Activated CD8-positive, alpha-beta memory T cell treated with anti-CD3 and anti-CD28 coated beads for 1 hour (primary cell): ENCODE measurements at places on chromosomes 7 and 10.

- no peak for DNase-seq
Observed at GRCh38 chr10:48658243-48658974, 26.3 kb upstream of the WDFY4 start.

GRCh38 chr10:28800144-28800543, 122.8 kb downstream of the BAMBI start:
- DNase-seq, result no peak

- DNase-seq, result no peak
Observed at GRCh38 chr7:137880432-137880831, 33.7 kb upstream of the DGKI start.

- no peak for DNase-seq
Observed at GRCh38 chr10:88069338-88069737, 205.9 kb downstream of the PTEN start.

DNA sequence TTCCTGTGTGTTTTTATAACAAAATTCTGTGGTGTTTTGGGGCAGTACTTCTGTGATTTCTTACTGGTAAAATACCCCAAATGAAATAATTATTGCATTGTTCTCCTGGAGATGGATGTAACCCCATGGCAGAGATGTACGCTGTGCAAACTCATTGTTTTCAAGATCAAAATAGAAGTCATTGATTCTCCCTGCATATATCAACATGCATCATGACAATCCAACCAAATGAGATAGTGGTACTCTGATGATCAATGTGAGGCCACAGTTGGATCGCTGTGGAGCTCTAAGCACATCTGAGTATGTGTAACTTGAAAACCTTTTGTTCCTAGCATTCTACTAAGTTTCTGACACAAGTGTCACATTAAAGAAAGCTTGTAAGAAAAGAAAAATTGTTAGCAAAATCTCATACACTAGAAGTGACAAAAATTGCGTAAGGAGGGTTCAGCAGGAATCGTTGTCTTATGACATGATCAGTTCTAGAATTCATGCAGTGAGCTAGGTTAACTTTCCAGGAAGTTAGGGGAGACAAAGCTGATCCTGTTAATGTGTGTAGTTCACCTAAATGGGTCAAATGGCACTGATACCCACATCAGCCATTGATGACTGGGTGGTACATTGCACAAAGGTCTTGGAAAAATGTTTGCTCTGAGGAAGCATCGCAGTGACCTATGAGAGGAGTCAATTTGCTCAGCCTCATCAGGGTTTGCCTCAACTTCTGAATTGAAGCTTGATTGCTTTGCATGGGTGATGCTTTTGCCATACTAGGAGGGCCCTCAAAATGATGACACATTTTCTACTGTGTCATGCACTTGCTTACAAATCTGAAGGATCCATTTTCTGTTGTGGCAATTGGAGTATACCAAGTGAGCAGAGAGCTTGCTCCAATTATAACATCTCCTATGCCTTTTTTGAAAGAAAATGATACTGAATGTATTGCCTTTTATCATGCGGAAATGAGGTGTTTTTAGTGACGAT, 145.1 kb downstream of the PLXDC2 start:
- DNase-seq, result no peak

DNA sequence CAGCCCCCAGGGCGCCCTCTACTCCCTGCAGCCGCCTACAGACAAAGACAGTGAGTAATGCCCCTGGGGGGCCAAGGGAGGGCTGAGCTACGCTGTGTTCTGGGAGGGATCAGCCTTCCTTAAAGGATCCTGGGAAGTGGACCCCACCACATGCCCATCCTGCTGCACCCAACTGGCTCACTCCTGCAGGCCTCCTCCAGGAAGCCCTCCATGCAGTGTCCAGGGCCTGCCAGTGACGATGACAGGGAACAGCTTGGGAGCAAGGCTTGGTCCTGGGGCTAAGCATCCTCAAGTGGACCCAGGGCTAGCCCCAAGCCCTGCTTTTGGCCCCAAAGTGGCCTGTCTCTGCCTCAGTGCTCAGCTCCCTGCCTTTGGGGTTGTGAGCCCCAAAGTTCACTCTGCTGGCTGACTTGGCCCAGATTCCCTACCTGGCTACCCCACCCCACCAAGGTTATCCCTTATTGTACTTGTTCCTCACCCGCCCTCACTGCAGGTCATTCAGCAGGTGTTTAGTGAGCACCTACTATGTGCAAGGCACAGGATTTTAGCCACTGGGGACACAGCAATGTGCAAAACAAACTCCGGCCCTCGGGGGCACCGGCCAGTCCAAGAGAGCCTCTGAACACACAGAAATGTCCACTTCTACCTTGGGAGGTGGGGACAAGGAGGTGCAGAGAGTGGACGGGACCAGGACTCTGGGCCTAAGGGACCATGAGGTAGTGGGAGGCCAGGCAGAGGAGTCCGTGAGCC, 83.5 kb downstream of the MYL10 start:
- no peak for DNase-seq

- DNase-seq, result no peak
Observed at GRCh38 chr10:91901784-91902677, 7.3 kb downstream of the FGFBP3 start.

GRCh38 chr7:112172870-112173567, 33.2 kb downstream of the DOCK4 start:
- no peak for DNase-seq

DNA sequence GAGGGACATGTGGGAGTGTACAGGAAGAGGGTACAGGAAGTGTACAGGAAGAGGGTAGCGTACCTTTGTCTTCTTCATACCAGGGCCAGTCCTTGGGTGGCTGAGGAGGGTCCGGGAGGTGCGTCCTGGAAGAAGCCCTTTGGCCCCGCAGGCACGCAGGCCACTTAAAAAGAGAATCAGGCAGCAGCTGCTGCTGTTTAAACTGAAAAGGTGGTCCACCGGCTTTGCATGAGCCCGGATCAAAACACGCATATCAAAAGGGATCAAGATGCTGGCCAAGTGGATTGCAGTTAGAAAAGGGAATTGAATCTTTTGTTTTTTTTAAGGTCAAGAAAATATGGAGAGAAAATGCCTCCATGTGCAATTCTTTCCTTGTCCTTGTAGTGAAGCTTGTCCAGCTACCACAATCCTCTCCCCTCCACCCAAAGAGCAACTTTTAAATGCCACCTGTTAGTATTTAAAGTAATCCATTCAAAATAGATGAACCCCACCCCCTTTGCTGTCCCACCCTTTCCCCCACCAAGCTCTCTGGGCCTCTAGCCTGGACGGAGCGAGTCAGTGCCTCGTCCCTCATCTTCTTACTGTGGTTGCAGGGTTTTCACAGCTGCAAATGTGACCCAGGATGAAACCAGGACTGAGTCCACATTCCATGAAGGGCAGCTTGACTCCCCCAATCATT, 142.8 kb downstream of the GLCCI1 start:
- no peak for DNase-seq

GRCh38 chr7:29619848-29620555, 56.4 kb downstream of the PRR15 start:
- no peak for DNase-seq

DNA sequence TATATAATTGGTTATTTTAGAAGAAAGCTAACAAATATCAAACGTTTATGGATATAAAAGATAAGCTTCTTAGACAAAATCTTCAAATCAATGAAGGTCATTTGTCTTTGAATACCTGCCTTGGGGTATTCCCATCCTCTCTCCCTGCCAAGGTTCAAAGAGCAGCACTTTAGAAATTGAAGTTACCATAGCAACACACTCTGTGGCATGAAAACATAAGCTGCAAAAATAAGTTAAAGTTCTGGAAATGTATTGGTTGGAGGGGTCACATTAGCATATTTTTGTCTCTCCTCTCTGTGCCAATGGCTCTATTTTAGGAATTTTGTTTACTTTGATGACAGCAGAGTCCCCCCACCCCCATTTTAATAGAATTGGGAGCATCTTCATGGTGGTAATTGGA, 12.0 kb downstream of the ECHDC3 start:
- DNase-seq, result no peak

- no peak for DNase-seq
Observed at GRCh38 chr10:46523962-46524471, 32.4 kb downstream of the GPRIN2 start.

DNA sequence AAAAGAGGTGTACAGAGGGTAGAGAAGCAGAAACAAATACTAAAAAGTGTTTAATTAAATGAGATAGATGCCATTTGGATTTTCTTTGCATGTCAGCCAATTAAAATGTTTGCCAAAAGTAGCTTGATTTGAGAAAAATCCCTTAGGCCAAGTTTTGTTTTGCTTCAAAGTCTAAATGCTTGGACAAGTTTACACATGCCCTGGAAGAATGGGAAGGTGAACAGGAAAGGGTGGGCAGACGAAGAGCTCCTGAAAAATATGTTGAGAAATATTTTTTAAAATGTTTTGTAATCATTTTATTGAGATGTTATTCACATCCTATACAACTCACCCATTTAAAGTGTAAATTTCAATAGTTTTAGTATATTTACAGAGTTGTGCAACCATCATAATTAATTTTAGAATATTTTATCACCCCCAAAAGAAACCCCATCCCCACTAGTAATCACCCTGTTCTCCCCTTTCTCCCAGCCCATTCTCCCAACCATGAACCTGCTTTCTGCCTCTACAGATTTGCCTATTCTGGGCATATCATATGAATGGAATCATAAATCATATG, 98.5 kb upstream of the ANK3 start:
- DNase-seq, result no peak

- no peak for DNase-seq
Observed at GRCh38 chr10:7538970-7539654, 127.7 kb downstream of the ITIH5 start.

DNA sequence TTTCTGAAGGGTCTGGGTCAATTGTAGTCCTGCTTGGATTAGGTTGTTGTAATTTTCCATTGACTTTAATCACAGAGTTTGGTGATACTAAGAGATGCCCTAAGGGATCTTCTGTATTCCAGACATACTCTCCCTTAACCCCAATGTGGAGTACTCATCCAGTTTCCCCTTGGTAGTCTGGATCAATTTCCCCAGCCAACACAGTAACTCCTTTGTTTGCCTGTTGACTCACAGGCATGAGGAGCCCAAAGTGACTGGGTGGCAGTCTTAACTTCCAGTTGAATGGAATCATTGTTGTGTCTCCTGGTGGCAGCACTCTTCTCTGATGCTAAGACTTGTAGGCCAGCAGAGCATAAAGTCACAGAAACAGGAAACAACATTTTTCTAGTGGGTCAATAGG, 41.5 kb upstream of the PIK3CG start:
- DNase-seq, result no peak

DNA sequence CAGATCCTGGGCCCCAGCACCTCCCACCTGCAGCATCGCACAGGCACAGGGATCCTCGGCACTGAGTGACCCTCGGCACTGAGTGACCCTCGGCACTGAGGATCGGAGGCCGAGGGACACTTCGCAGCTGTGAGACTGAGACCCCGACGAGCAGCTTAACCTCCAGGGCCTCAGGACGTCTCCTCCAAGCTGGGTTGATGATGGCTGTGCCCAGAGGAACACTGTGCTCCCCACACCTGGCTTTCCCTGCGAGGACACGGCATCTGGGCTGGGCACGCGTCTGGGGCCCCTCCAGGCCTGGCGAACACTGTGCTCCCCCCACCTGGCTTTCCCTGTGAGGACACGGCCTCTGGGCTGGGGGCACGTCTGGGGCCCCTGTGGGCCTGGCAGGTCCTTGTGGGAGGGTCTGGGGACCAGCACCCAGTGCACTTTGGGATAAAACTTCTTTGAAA, 158.3 kb upstream of the PPP2R2D start:
- DNase-seq, result no peak

- no peak for DNase-seq
Observed at GRCh38 chr10:77034795-77035194, 602.8 kb downstream of the KCNMA1 start.

DNA sequence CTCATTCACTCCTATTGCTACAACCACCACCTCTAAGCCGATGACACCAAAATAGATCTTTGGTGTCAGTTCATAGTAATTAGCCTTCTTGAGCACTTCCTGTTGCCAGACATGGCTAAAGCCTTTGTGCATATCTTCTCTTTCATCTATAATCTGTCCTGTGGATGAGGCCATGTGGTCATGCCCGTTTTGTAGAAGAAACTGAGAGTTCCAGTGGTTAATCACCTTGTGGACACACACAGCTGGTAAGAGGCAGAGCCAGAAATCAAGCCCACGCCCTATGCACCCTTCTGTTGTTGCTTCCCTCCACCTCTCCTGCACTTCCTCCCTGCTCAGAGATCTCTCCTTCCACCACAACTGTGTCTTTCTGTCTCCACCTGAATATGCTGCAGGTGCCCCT, 285.1 kb upstream of the PFKP start:
- DNase-seq, result no peak

- no peak for DNase-seq
Observed at GRCh38 chr7:30752979-30753378, 1.0 kb downstream of the INMT start.

DNA sequence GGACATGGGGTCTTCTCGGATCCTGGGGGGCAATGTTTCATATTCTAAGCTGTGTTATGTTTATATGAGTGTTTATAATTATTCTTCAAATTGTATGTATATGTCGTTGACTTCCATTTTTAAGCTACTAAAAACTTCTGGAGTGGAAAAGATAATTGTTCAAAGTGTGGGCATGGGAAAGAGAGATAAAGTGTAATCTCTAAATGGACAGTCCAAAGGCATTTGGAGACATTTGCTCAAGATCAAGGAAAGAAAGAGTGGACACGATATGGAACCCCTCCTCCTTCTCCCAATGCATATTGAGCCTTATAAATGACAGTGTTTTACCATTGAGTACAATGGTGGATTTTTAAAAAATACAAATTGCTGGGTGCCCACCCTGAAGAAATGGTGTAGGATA, 81.1 kb downstream of the SDHAF3 start:
- DNase-seq, result no peak

- DNase-seq, result no peak
Observed at GRCh38 chr7:54932818-54933543, 85.8 kb upstream of the EGFR start.

GRCh38 chr10:95229724-95230627, 35.9 kb downstream of the ACSM6 start:
- no peak for DNase-seq

GRCh38 chr10:111085690-111086353, 9.0 kb downstream of the ADRA2A start:
- DNase-seq, result no peak

- DNase-seq, result no peak
Observed at GRCh38 chr10:65891073-65891981, 1034.5 kb upstream of the LRRTM3 start.

GRCh38 chr10:47300429-47300931, 483 bp downstream of the GDF10 start:
- no peak for DNase-seq

DNA sequence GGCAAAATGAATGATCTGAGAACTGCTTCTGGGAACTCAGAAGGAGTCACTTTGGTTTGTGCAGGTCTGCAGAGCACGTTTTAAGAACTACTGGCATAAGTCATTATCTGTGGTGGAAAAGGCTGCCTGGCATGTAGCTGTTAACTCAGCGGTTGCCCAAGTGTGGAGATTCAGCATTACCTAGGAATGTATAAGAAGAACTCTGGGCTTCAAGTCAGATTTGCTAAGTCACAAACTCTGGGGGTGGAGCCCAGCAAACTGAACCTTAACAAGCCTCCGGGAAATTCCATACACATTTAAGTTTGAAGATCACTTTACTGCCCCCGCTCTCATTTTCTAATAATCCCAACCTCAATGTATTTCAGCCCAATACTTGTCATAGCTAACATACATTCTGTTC, 31.1 kb downstream of the PLXDC2 start:
- no peak for DNase-seq

GRCh38 chr7:100351657-100352058, 6.3 kb upstream of the PILRB start:
- no peak for DNase-seq

GRCh38 chr7:86814661-86815379, 171.1 kb downstream of the GRM3 start:
- DNase-seq, result no peak

- no peak for DNase-seq
Observed at GRCh38 chr10:114525368-114525949, 121.2 kb upstream of the AFAP1L2 start.
